ENCODE measurements at places on chromosomes 11 and 22.
A peak's percentile ranks its signal among the peaks of the same experiment; 100 is the strongest.

- peaks cover 6% of the 10 kb centered on the region for H3K4me1 ChIP-seq
- no peaks in the 10 kb centered on the region for H3K36me3 ChIP-seq
- ATAC-seq = no peak
- H3K27me3 ChIP-seq = peaks cover 55% of the 10 kb centered on the region
- no peak overlapping the region for H3K27ac ChIP-seq
These were observed 541 bp downstream of the HORMAD2 start for GRCh38 chr22:30080805-30081204.

GRCh38 chr11:79333355-79333754 is 107.5 kb downstream of the TENM4 start:
- H3K27me3 ChIP-seq = no peaks in the 10 kb centered on the region
- H3K4me1 ChIP-seq = no peaks in the 10 kb centered on the region
- no peak overlapping the region for H3K4me3 ChIP-seq
- H3K36me3 ChIP-seq = no peaks in the 10 kb centered on the region
- H3K27ac ChIP-seq = no peak overlapping the region
- ATAC-seq = no peak

DNA sequence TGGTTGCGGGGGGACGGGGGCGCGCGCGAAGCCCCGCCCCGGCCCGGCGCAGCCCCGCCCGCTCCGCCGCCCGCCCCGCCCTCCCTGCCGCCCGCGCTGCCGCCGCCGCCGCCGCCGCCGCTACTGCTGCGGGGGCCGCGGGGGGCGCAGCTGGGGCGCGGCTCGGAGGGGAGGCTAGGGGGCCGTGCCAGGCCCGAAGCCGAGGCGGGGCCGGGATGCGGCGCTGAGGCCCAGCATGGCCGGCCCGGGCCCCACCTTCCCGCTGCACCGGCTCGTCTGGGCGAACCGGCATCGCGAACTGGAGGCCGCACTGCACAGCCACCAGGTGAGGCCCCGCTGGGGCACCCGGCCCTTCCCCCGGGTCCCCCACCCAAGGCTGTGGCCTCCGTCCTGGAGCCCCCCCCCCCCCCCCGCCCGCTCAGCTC is at the start of gene ANKRD13D:
ANKRD13D (plus strand) TSS at position 78 of the 425 bp plus-strand sequence; CDS start at position 236, 158 bp downstream.
- no peaks in the 10 kb centered on the region for H3K36me3 ChIP-seq
- ATAC-seq = peak; percentile 81
- no peaks in the 10 kb centered on the region for H3K4me1 ChIP-seq
- H3K27ac ChIP-seq = peak within 1 kb of the TSS; percentile 93
- peak within 1 kb of the TSS; percentile 39 for H3K4me3 ChIP-seq

GRCh38 chr22:24134090-24134846 is 47.0 kb upstream of the SUSD2 start:
- peak overlapping the region; percentile 25 for H3K27ac ChIP-seq
- peaks cover 14% of the 10 kb centered on the region for H3K4me1 ChIP-seq

GRCh38 chr22:23213581-23214334 is 33.4 kb downstream of the BCR start:
- no peak overlapping the region for H3K4me3 ChIP-seq
- no peaks in the 10 kb centered on the region for H3K4me1 ChIP-seq
- H3K27me3 ChIP-seq = no peaks in the 10 kb centered on the region
- no peak for ATAC-seq
- H3K36me3 ChIP-seq = no peaks in the 10 kb centered on the region

GRCh38 chr22:43346521-43346929 is 3.4 kb upstream of the SCUBE1 start:
- peaks cover 49% of the 10 kb centered on the region for H3K4me1 ChIP-seq
- no peak overlapping the region for H3K4me3 ChIP-seq
- no peak overlapping the region for H3K27ac ChIP-seq
- ATAC-seq = no peak
- peaks cover 56% of the 10 kb centered on the region for H3K27me3 ChIP-seq

DNA sequence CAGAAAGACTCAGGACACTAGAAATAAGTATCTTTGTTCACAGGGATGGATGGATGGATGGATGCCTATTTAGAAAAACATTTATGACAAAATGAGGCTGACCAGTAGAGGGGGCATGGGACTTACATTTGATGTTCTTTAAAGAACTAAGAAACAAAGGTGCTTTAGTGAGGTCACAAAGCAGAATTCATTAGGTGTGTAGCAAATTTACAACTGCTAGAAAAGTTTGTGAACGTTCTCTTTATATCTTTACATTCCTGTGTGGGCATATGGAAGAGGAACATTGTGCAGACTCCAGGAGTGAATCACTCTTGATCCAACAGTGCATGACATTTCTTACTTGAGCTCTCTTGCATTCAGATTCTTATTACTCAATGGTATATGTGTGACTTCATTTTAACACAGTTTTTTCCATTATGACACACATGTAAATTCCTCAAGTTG is 15.8 kb upstream of the SIK2 start:
- H3K4me3 ChIP-seq = no peak overlapping the region
- no peaks in the 10 kb centered on the region for H3K4me1 ChIP-seq
- H3K27me3 ChIP-seq = no peaks in the 10 kb centered on the region
- H3K27ac ChIP-seq = no peak overlapping the region
- no peaks in the 10 kb centered on the region for H3K36me3 ChIP-seq

DNA sequence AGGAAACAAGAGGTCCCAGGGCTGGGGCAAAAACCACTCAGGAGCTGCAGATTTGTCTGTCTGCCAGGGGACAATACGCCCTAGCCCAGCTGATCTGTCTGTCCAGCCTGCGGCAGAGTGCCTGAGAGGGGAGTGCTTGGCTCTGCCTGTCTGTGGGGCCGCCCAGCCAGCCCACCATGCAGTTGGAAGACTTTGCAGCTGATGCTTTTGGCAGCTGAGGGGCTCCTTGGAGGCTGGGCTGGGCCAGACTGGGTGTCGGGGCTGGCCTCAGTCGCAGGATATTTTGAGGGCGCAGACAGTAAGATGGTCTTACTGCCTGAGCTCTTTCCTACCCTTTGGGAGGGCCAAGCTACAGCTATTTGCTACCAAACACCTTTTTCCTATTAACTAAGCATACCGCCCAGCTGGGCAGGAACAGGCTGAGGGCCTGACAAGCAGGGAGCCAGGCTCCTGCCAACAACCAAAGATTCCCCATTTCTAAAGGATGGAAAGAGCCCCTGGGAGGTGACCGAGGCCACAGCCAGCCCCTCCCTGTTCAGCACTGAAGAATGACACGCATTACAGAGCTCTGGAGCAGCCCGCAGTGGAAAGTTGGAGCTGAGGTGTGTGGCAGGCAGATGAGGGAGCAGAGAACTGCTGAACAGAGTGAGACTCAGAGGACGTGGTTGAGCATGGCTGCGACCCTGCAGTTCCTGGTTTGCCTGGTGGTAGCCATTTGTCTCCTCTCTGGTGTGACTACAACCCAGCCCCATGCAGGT is at the start of gene FAM180B:
FAM180B (plus strand) TSS at position 581 of the 758 bp plus-strand sequence; CDS start at position 672, 91 bp downstream.
- H3K27me3 ChIP-seq = peaks cover 25% of the 10 kb centered on the region
- H3K27ac ChIP-seq = no peak within 1 kb of the TSS
- peak; percentile 18 for ATAC-seq
- H3K36me3 ChIP-seq = no peaks in the 10 kb centered on the region

- no peak for ATAC-seq
- H3K36me3 ChIP-seq = no peaks in the 10 kb centered on the region
- peaks cover 5% of the 10 kb centered on the region for H3K4me1 ChIP-seq
These were observed 19.0 kb downstream of the CD5 start for GRCh38 chr11:61121192-61121831.

GRCh38 chr11:2991452-2992233 is 486 bp downstream of the NAP1L4 start:
- peak; percentile 91 for ATAC-seq
- peak overlapping the region; percentile 81 for H3K4me3 ChIP-seq
- H3K36me3 ChIP-seq = no peaks in the 10 kb centered on the region

DNA sequence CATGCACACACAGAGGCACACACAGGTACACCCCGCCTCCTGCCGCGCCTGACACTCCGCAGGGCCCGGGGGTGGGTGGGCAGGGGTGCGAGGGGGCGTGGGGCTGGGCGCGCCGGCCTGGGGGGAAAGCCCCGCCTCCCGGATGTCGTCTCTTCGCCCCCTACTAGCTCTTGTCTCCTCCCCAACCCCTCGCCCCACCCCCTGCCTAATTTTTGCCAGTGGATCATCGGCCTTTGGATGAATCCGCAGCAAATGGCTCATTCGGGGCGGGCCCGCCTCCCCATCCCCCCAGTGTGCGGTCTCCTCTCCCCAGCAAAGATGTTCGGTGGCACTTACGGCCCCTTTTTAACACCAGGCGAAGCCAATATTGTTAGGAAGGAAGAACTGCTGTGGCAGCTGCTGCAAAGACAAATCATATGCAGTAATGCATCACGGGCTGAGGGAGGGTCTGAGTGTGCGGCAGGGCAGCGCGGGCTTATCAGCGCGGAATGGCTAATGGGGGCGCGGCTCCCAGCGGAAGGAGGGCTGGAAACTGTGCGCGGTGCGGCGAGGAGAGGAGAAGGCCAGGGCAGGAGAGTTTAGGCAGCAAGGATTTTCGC is 13.4 kb upstream of the NECTIN1 start:
- H3K27ac ChIP-seq = no peak overlapping the region
- H3K4me3 ChIP-seq = no peak overlapping the region
- no peaks in the 10 kb centered on the region for H3K36me3 ChIP-seq
- no peak for ATAC-seq
- H3K27me3 ChIP-seq = peaks cover 69% of the 10 kb centered on the region

- ATAC-seq = peak; percentile 43
- H3K36me3 ChIP-seq = no peaks in the 10 kb centered on the region
- H3K4me3 ChIP-seq = no peak overlapping the region
- H3K27ac ChIP-seq = no peak overlapping the region
- H3K27me3 ChIP-seq = peaks cover 21% of the 10 kb centered on the region
These were observed 29.9 kb downstream of the SHANK2 start for GRCh38 chr11:71222318-71223080.

DNA sequence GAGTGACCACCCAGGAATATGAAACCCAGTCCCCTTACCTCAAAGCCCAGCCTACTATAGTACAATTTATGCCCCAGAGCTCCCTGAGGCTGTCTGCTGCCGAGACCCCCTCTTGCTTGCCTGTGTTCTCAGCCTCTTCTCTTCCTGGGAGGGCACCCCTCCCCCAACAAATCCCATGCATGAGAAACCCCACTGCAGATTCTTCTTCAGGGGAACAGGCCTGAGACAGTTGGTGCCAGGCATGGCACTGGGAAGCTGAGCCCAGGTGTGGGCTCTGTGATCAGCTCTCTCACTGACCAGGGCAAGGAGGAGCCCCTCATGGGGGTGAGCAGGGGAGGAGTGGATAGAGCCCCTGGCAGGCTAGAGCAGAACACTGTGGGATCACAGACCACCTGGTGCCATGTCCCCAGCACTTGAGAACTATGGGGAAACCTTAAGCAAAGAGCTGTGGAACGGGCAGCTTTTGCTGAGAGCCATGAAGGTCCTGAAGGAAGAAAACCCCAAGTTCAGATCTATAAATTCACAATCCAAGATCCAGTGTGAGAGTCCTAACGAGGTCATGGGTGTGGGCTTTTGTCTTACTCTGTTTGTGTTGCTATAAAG is 46.5 kb upstream of the TH start:
- no peaks in the 10 kb centered on the region for H3K36me3 ChIP-seq
- no peak overlapping the region for H3K27ac ChIP-seq
- H3K4me3 ChIP-seq = no peak overlapping the region

GRCh38 chr11:130692220-130692619 is 224.1 kb downstream of the SNX19 start:
- no peaks in the 10 kb centered on the region for H3K27me3 ChIP-seq
- no peak overlapping the region for H3K4me3 ChIP-seq
- no peak overlapping the region for H3K27ac ChIP-seq
- H3K4me1 ChIP-seq = no peaks in the 10 kb centered on the region
- no peaks in the 10 kb centered on the region for H3K36me3 ChIP-seq
- ATAC-seq = no peak

GRCh38 chr11:26187639-26188038 is 144.3 kb upstream of the ANO3 start:
- no peak overlapping the region for H3K4me3 ChIP-seq
- no peaks in the 10 kb centered on the region for H3K4me1 ChIP-seq
- no peaks in the 10 kb centered on the region for H3K36me3 ChIP-seq
- H3K27me3 ChIP-seq = no peaks in the 10 kb centered on the region
- ATAC-seq = no peak
